ENCODE measurements at places on chromosomes 4 and X. TPM values are rescaled to one million over a fixed set of nuclear protein-coding genes. Genes with fewer than 3 reads are reported as not detected.

The IL2 gene
- total RNA-seq: not detected

DNA sequence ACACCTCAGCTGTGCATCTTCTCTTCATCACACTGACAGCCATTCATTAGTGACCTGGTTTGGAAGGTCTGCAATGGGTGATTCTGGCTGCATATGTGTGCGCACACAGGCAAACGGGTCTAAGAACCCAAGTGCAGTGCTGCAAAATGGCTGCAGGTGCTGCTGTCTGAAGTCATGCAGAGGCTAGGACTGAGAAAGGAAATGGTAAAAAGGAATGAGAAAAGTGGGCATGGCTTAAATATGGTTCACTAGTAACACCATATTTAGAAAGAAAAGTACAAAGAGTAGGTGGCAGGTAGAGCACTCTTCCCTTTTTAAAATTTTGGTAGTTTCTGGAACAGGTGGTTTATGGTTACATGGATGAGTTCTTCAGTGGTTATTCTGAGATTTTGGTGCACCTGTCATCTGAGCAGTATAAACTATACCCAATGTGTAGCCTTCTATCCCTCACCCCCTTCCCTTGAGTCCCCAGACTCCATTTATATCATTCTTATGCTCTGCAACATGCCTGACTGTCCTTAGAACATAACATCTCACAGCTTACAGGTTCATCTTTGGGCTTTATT, 78.4 kb downstream of the CCNG2 start:
- DNase-seq: no peak

DNA sequence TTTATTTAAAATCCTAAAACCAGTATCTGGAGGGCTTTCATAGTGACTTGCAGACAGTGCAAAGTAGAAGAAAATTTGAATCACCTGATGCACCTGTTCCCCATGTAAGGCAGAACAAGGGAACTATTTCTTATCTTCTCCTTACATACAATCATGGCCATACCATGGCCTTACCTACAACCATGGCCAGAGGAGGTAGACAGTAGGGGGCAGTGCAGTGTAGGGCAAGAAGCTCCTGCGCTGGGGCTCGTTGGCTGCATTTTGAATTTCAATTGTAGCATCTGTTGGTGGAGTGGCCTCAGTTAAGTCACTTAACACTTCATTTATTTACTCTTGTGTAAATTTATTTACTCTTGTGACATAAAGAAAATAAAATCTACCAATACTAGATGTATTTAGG, 33.0 kb downstream of the GALNTL6 start:
- no peak for DNase-seq

DNA sequence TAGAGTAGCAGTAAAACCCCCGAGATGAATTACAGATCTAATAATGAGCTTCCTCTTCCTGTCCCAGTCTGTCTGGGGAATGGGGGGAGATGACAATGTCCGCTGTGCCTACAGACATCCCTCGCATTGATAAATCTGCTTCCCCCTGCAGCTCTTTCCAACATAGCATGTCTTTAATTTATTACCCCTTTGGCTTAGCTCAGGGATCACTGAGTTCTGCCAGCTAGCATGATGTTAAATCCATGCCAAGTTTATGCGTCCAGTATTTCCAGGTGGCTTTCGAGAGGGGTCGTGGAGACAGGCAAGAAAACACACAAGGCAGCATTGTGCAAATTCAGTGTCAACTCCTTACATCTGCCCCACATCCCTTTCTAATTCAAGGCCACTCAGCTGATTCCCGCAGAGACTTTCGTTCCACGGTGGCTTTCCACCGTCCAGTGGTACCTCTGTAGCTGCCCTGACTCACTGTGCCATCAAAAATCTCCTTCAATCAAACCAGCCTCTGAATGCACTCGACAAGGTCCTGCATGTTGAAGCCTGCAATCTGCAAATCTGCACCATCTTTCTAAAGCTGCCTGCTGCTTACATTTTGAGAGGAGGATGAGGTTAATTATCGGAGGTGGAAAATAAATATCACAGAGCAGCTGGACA, 75.1 kb downstream of the MXRA5 start:
- no peak for DNase-seq

The NRK gene
- not detected for total RNA-seq
